GF-D8 (cell line): ENCODE measurements at places on chromosomes 13 and 19.

GRCh38 chr13:41232578-41233480 lies 30.5 kb downstream of the MTRF1 start:
- no peak for DNase-seq

- no peak for DNase-seq
Measured at GRCh38 chr19:29372461-29372860, 153.3 kb upstream of the VSTM2B start.

- no peak for DNase-seq
Measured at GRCh38 chr13:79735228-79735627, 254.3 kb downstream of the NDFIP2 start.

DNA sequence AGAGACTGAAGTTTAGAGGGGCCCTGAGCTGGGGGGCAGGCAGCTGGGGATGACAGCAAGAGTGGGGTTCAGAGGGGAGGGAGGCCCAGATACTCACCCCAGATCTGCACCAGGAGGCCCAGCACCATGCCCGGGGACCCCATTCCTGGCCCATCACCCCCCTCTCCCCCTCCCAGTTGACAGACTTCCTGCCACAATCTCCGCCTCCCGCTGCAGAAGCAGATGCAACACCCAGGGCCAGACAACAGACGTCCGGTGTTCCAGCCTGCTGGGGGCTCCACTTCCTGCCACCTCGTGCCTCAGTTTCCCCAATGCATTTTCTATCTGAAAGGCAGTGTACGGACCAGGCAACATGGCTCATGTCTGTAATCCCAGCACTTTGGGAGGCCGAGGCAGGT lies at the start of gene TMIGD2:
TSS of gene TMIGD2 (minus strand) at position 147 of the 398 bp plus-strand sequence. CDS start at position 143, 4 bp downstream.
- no peak for DNase-seq

DNA sequence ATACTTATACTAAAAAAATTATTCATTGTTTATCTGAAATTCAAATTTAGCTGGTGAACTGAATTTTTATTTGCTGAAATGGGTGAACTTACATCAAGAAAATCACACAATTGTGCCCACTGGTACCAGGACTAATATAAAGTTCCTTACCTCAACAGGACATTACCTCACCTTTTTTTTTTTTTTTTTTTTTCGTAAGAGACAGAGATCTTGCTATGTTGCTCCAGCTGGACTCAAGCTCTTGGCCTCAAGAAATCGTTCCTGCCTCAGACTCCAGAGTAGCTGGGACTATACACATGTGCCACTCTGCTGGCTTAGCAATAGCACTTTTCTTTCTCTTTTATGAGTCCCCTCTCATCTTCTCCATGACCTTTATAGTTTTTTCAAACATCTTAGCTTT lies 22.5 kb upstream of the NDFIP2 start:
- DNase-seq, result no peak

DNA sequence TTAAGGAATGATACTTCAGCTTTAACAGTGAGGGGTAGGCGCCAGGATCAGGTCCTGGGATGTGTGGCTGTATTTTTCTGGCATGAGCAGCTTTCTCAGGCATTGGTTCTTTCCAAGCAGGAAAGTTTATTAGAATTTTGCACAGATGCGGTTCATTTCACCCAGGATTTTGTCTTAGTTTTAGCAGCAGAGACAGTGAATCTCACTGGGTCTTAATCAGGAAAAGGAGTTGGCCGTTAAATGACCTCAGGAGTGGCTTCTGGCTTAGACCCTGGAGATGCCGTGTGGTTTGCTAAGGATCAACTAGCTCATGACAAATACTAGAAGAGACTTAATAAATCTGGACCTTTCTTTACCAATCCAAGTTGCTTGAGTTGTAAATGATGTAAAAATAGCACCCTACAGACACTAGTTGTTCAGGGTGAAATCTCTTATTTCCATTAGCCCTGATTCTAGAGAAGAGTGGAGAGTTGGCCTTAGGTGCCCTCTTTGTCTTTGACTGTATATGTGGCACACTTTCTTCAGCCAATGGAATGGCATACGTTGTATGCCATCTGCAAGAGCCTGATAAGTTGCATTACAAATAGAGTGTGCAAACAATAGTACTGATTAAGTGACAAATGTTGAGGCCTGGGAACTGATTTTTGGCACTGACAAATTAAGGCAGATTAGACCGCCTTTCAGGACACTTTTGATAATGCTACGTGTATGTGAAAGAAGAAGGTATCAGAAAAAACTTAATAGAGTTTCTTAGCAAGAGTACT lies 34.0 kb downstream of the LRCH1 start:
- DNase-seq, result no peak

- DNase-seq, result no peak
Measured at GRCh38 chr13:112260108-112261055, 115.8 kb upstream of the SPACA7 start.

DNA sequence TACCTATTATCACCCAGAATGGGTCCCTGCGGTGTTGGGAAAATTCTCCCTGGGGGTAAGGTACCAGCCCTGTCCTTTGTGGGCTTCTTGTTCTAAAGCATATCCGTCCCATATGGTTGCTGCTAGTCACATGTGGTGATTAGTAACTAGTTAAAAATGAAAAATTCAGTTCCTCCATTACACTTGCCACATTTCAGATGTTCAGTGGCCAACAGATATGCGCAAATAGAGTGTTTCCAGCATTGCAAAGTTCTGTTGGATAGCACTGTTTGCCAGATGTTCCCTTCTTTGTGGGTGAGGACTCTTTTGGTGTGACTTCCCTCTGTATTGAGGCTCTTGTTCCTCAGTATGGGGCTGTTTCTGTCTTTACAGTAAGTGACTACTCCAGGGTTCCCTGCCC lies 3.8 kb downstream of the CNOT3 start:
- DNase-seq, result no peak

GRCh38 chr13:79075703-79076102 lies 330.4 kb downstream of the RBM26 start:
- no peak for DNase-seq

- DNase-seq, result no peak
Measured at GRCh38 chr13:43545317-43545874, 241.4 kb downstream of the ENOX1 start.

DNA sequence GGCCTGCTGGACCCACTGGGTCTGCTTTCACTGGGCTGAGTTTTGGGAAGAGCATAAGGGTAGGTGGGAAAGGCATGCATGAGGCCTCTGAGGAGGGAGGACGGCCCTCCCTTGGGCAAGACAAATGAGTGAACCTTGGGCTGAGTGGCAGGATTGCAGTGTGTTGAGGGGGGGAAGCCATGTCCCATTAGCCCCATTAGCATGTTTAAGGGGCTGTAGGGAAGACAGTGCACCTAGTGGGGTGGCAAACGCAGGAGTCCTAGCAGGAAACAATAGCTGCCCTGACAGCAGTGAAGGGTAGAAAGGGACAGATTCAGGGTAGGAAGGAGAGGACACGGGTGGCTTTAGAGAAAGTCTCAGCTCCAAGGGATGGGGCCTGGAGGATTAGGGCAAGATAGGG lies 3.1 kb upstream of the ZBTB45 start:
- DNase-seq, result no peak

DNA sequence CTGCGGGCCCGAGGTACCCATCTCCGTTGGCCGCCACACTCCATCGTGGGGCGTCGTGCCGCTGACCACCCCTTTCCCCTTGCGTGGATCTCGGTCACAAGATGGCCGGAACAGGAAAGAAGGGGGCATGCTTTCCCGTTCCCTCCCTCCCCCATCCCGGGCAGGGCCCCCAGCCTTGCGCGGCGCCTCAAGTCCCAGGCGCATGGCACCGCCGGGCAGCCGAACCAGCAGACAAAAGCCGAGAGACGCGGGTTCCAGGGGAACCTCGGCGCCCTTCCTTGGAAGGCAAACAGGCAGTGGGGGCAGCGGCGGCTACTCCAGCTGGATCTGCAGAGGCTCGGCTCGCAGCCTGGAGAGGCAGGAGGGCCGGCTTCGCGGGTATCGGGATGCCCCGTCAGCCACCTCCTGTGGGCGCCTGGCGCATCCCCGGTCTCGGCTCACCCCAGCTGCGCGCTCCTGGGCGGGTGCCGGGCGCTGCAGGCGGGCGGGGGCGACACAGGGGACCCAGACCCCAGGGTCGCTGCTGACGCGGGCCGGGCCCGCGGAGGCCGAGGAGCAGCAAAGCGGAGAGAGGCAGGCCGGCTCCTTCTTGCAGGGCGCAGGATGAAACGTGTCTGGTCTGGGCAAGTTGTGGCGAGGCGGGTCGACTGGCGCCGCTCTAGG lies 439 bp downstream of the DZIP1 start:
- DNase-seq, result no peak

- DNase-seq, result no peak
Measured at GRCh38 chr19:40229484-40229883, 3.0 kb upstream of the CCNP start.

GRCh38 chr13:95317039-95317989 lies 16.1 kb upstream of the ABCC4 start:
- DNase-seq, result no peak

DNA sequence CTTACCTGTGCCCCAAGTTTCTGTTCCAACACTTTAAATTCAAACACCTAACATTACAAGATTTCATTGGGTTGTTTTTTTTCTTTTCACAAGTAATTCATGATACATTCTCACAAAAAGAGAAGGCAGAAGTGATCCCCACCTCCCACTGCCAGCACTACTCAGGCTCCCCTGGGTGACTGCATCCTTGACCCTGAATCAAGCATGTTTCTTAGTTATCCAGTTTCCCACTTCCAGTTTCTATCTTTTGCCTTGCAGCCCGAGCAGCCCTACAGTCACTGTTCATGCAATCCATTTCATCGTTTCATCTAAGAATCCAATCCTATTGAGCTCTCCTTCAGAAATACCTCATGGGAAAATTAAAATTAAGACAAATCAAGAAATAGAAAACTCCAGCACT lies 61.4 kb downstream of the RNASEH2B start:
- no peak for DNase-seq

DNA sequence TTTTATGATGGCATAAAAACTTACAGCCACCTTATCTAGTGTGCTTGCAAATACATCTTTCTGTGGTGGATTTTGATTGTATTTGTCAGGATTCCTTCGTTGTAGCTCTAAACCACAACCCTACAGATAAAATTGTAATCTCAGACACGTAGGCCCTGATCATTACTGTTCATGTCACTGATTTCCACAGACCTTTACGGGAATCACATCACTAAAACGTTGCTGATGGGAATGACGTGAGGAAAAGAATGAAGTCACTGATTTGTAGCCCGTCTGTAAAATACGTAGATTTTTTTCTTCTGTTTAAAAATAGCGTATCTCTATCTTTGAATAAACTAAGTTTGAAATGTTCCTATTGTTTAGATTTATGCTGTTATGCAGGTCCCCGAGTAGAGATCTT lies 399.2 kb downstream of the MYO16 start:
- no peak for DNase-seq

DNA sequence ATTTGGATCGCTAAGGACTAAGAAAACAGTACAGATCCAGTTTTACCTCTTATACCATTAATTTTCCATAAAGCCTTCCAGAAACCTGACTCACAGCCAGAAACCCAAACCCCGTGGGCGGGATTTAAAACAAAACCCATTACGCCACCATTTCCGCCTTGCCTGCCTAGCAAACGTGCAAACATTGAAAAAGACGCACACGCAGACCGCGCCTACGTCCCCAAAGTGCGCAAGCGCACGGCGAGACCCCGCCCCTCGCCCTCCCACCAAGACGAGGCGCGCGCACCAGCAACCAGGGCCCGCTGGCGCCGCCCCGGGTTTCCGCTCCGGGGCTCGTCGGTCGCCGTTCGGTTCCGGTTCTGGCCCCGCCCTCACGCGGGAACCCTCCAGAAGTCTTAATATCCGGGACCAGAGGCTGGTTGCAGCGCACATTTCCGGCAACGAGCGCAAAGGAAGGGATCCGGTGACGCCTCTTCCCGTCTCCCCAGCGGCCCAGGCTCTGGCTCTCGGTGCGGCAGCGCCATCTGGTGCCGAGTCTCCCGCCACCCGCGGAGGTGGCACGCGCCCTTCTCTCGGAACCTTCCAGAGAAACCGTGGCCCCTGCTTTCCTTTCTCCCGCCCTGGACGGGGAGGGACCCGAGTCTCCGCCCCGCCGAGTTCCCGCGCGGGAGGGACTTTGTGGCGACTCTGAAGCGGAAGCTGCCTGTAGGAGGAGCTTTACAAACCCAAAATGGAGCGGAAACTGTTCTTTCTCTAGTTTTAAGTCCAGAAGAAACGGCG lies 256.9 kb upstream of the STARD13 start:
- DNase-seq, result peak; percentile 100

- no peak for DNase-seq
Measured at GRCh38 chr19:40026597-40026970, 29.4 kb downstream of the ZNF780B start.

GRCh38 chr13:41040584-41041334 lies 20.6 kb upstream of the WBP4 start:
- DNase-seq, result no peak

DNA sequence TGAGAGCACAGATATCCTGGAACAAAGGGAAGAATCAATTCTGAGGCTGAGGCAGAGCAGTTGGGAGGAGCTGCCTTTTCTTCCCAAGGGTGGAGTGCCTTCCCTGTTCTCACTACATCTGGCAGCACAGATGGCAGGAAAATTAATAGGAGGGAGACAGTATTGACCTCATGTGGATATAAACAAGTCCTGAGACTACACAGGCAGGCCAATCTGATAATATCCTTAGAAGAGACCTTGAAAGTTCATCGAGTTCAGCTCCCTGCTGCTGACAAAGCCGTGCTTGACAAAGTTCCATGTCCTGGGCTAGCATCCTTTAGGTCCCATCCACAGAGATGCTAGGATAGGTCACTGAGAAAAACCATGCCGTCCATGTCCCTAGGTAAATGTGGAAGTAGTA lies 1451.5 kb downstream of the EFNB2 start:
- no peak for DNase-seq

GRCh38 chr19:2168619-2169424 lies 5.1 kb downstream of the DOT1L start:
- DNase-seq, result peak; percentile 63

GRCh38 chr13:83568019-83568418 lies 314.3 kb downstream of the SLITRK1 start:
- DNase-seq, result no peak

- peak; percentile 85 for DNase-seq
Measured at GRCh38 chr19:48249502-48250014, 6.2 kb downstream of the CARD8 start.

DNA sequence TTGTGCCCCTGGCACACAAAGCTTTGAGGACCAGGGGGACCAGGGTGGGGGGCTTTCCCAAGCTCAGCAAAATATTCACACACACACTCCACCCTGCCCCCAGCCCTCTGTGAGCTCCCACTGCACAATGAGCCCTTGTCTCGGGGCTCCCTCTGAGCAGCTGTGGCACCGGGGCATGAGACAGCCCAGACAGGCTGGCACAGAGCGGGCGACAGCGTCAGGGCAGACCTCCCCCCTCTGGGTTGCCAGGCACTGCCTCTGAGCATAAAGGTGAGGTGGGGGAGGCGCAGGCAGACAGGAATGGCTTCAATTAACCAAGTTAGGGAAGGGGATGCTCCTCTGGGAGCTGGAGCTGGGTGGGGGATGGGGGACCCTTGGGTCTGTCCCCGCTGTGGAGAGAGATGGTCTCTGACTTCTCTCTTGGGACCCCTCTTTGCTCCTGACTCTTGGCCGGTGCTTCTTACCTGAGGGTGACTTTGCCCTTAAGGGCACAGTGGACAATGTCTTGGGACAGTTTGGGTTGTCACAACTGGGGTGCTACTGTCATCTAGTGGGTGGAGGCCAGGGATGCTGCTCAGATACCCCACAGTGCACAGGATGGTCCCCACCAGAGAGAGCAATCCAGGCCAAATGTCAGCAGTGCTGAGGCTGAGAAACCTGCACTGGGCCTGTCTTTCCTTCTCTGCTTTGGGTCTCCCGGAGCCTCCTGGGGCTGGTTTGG lies 30.3 kb downstream of the LYL1 start:
- DNase-seq, result no peak

GRCh38 chr19:18932216-18932841 lies 8.7 kb downstream of the HOMER3 start:
- no peak for DNase-seq
